ENCODE measurements at places on chromosomes 2 and 18. TPM values are rescaled to one million over a fixed set of nuclear protein-coding genes. Genes with fewer than 3 reads are reported as not detected.

The STAT4 gene
- total RNA-seq = 37.8 TPM

The NRP2 gene
- total RNA-seq = 11.7 TPM

DNA sequence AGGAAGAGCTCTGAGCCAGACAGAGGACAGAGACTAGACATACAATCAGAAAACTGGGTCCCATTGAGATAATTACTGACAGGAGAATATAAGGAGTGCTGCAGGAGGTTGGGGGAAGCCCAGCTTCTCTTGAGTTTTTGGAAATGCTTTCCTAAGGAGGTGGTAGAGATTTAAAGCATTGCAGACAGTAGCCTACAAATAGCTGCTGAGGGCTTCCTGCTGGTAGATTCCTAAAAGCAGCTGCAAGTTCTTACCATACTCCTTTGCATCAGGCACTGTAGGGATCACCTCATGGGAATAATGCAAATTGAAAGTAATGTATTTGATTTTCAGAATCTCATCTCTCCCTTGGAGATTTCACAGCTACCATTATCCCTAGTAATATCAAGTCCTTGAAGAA is 902.6 kb upstream of the GCFC2 start:
- DNase-seq = no peak

GRCh38 chr2:227493524-227493923 is 21.6 kb downstream of the AGFG1 start:
- no peak for DNase-seq

- DNase-seq = no peak
Observed at GRCh38 chr2:237513693-237514092, 26.6 kb downstream of the MLPH start.

Data from cardiac septum (tissue), 1 donor.